Prostate gland (tissue), 2 donors: ENCODE measurements at places on chromosomes 6 and 20.
A peak's percentile ranks its signal among the peaks of the same experiment; 100 is the strongest.

DNA sequence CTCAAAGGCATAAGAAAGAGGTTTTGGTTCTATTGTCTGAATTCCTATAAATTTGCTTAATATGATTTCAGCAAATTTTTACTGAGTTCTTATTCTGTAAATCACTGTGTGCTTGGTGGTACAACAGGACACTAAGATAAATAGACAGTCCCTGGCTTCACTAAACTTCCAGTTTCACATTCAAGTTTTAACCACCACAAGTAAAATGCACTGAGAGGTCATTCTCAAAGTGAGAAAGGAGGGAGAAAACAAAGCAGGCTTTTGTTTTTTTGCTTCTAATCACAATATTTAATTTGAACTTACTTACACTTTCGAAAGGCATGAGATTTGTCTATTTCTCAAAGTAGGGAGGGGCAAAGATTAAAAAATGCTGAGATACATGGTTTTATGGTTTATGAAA, 445.7 kb downstream of the CDC5L start:
- no peaks in the 10 kb centered on the region for H3K27me3 ChIP-seq
- H3K4me1 ChIP-seq = no peaks in the 10 kb centered on the region
- no peak for DNase-seq
- no peak overlapping the region for H3K4me3 ChIP-seq
- no peak overlapping the region for H3K27ac ChIP-seq

GRCh38 chr20:48544402-48545339, 283.1 kb downstream of the PREX1 start:
- no peaks in the 10 kb centered on the region for H3K4me1 ChIP-seq
- H3K27me3 ChIP-seq = no peaks in the 10 kb centered on the region
- DNase-seq = no peak
- no peaks in the 10 kb centered on the region for H3K36me3 ChIP-seq

DNA sequence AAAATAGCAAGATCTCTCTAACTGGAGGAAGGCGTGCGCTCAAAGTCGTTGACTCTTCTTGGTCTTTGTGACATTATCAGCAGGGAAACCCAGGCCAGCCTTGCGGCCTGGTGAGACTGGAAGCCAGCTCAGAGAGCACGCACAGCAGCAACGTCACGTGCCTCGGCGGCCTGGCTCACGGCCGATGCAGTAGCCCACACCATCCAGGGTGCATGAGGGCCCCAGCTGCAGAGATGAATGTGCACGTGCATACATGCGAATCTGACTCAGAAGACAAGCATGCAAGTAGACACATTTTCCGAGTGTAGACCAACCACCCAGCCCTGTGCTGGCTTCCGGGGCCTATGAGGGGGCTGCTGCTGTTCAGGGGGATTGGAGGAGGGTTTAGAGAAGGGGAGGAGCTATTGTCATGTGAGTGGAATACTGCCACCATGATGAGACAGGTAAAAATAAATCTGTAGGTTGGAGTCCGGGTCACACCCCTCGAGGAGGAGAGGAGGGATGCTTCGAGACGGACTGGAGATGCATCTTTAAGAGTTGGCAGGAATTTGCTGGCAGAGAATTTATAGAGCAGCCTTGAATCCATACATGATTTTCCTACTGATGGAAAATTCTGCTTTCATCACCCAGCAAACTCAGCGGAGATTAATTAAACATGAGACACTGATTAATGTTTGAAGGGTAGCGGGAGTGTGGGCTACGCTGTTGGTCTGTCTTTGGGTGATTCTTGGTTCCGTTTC, 388.2 kb downstream of the CDH4 start:
- DNase-seq = no peak
- H3K36me3 ChIP-seq = no peaks in the 10 kb centered on the region
- H3K4me3 ChIP-seq = no peak overlapping the region
- H3K4me1 ChIP-seq = no peaks in the 10 kb centered on the region
- peaks cover 12% of the 10 kb centered on the region for H3K27me3 ChIP-seq
- H3K27ac ChIP-seq = no peak overlapping the region

DNA sequence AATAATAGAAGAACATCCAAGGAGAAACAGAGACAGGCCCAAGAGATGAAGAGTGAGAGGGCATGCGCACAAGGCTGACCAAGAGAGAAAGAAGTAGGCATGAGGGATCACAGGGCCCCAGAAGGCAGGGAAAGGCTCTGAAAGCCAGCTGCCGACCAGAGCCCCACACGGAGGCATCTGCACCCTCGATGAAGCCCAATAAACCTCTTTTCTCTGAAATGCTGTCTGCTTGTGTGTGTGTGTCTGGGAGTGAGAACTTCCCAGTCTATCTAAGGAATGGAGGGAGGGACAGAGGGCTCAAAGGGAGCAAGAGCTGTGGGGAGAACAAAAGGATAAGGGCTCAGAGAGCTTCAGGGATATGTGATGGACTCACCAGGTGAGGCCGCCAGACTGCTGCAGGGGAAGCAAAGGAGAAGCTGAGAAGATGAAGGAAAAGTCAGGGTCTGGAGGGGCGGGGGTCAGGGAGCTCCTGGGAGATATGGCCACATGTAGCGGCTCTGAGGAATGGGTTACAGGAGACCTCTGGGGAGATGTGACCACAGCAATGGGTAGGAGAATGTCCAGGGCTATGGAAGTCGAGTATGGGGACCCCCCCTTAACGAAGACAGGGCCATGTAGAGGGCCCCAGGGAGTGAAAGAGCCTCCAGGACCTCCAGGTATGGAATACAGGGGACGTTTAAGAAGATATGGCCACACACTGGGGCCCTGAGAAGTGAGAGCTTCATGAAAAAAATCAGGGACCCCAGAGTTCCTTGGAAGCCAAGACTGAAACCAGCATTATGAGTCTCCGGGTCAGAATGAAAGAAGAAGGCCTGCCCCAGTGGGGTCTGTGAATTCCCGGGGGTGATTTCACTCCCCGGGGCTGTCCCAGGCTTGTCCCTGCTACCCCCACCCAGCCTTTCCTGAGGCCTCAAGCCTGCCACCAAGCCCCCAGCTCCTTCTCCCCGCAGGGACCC, 981 bp upstream of the TNF start:
- no peak overlapping the region for H3K27ac ChIP-seq
- no peak for DNase-seq
- no peaks in the 10 kb centered on the region for H3K36me3 ChIP-seq
- no peak overlapping the region for H3K4me3 ChIP-seq
- H3K4me1 ChIP-seq = no peaks in the 10 kb centered on the region

- peak; percentile 47 for DNase-seq
- no peaks in the 10 kb centered on the region for H3K27me3 ChIP-seq
- peak overlapping the region; percentile 96 for H3K4me3 ChIP-seq
- H3K36me3 ChIP-seq = no peaks in the 10 kb centered on the region
- H3K4me1 ChIP-seq = peaks cover 12% of the 10 kb centered on the region
Measured at GRCh38 chr6:151389618-151390275, 1.6 kb downstream of the ZBTB2 start.

DNA sequence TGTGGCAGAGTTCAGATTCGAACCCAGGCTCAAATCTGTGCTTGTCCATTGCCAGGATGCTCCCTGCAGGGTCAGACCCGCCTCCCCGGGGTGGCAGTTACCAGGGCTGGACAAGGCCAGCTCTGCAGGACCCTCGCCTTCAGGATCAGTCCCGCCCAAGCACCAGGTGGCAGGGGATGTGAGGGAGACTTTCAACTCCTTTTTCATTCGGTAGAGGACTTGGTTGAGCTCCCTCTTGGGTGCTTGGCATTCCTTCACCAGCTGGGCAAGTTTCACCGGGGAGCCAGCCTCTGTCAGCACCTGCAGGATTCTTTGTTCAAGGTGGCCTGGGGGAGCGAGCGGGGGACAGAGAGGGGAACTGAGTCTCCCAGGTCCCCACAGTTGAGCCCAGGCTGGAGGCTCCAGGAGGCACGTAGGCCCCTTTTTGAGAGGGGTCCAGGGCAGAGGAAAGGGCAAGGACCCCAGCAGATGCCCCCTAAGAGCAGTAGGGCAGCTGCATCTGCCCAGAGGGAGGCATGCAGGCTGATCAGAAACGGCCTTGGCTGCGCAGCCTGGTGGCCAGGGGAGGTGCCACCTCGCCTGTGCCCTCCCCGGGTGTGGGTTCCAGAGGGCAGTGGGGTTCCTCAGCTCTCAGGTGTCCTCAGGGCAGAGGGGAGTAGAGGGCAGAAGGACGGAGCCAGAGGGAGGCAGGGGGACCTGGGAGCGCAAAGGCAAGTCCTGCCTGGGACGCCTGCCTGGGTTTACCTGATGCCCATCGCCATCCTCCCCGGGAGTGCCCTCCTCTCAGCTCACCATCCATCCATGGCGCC, 3.9 kb downstream of the ZBP1 start:
- H3K27me3 ChIP-seq = no peaks in the 10 kb centered on the region
- no peaks in the 10 kb centered on the region for H3K4me1 ChIP-seq
- no peak for DNase-seq
- no peaks in the 10 kb centered on the region for H3K36me3 ChIP-seq
- no peak overlapping the region for H3K27ac ChIP-seq

DNA sequence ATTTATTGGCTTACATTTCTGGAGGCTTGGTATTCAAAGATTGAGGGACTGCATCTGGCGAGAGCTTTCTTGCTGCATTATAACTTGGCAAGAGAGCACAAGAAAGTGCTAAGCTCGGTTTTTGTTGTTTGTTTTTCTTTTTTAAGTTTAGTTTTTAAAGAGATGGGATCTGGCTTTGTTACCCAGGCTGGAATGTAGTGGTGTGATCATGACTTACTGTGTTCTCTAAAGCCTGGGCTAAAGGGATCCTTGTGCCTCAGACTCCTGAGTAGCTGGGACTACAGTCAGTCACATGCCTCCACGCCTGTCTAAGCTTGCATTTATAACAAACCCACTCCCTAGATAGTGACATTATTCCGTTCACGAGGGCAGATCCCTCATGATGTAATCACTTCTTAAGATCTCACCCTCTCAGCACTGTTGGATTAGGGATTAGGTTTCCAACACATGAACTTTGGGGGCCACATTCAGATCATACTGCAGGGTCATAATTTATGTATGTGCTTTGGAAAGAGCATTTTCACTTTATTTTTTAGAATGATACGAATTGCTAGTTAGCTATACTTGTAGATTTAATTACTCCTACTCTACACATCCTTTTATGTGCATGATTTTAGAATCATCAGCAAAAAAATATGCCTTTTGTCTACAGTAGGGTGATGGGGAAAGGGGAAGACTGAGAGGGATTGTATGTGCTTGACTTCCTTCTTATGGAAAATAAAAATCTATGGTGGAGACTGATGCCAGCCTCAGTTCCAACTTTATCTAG, 167.8 kb downstream of the JARID2 start:
- H3K4me1 ChIP-seq = peaks cover 6% of the 10 kb centered on the region
- H3K36me3 ChIP-seq = no peaks in the 10 kb centered on the region
- H3K4me3 ChIP-seq = no peak overlapping the region
- no peaks in the 10 kb centered on the region for H3K27me3 ChIP-seq
- H3K27ac ChIP-seq = no peak overlapping the region
- DNase-seq = no peak

DNA sequence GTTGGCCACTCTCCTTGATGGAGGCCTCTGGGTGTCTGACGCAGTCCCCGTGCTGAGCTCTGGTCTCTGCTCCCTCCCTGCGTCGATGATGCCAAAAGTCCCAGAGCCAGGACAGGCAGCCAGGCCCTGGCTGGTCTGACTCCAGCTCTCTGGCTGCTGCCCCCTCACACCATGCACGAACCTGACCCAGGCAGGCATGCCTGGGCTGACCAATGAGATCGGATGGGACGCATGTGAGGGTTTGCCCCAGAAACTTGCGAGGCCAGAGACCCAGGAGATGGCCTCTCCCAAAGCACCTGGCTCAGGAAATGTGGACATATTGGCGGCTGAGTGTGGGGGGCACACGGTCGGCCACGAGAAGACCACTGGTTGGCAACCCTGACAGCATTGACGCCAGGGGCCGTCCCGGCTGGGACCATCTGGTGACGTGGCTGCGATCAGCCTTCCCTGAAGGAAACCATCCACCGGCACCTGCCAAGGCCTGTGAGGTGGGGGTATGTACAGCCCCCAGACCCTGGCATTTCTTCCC, 51.2 kb upstream of the FRMD1 start:
- no peak overlapping the region for H3K4me3 ChIP-seq
- no peak for DNase-seq
- H3K27ac ChIP-seq = no peak overlapping the region

DNA sequence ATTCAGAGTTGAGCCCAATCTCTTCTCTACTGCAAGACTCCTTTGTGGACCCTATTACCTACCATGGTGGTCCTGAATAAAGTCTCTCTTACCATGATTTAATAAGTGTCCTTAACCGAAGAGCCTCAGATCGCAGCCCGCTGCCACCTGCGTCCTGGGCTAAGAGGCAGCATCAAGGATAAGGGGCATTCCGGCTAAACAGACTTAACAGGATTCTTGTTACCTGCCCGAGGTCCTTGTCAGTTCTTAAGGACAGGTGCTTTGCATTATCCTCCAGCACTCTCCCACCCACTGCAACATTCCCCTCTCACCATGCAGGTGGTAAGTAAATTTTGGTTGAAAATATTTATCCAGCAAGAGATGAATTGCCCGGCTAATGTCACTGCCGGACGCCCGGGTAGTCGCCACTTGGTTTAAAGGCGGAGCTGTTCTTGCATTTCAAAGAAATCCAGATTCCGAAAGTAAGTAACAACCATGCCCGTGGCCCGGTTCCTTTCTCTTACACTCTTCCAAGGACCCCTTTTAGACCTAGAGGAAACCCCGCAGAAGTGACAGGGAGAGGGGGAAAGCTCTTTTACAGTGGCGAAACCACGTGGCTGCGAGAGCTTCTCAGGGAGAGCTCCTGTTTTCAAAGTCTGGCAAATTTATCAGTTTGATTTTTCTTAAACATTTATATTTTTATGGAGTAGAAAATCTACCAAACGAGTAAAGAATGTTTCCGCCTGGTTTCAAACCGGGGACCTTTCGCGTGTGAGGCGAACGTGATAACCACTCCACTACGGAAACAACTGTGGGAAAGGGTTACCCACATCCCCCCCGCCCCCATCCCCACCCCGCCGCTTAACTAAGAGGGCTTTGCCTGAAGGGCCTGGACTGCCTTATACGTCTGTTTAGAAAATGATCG, 41.9 kb upstream of the PRSS16 start:
- no peaks in the 10 kb centered on the region for H3K36me3 ChIP-seq
- DNase-seq = no peak
- H3K4me3 ChIP-seq = no peak overlapping the region
- no peak overlapping the region for H3K27ac ChIP-seq
- no peaks in the 10 kb centered on the region for H3K27me3 ChIP-seq

DNA sequence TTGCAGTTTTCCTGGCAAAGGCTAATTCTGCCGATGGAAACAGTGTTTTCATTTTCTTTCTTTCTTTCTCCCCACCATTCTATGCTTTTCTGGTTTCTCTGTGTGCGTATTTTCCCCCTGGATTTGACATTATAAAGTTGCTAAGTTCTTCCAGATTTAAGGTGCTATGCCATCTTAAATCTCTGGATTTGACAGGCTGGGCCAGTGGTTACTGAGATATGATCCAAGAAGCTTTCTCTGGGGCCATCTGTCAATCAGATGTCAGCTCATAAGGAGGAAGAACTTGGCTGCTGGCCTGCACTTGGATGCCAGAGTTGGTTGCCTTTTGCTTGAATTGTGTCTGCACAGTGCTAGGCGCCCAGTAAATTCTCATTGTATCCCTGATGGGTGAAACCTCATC, 39.7 kb downstream of the SLC2A10 start:
- H3K4me1 ChIP-seq = no peaks in the 10 kb centered on the region
- DNase-seq = no peak
- H3K4me3 ChIP-seq = no peak overlapping the region
- no peaks in the 10 kb centered on the region for H3K36me3 ChIP-seq

- H3K4me3 ChIP-seq = no peak overlapping the region
- no peak overlapping the region for H3K27ac ChIP-seq
- H3K4me1 ChIP-seq = no peaks in the 10 kb centered on the region
- no peak for DNase-seq
- no peaks in the 10 kb centered on the region for H3K36me3 ChIP-seq
Measured at GRCh38 chr20:35355372-35355771, 56.4 kb downstream of the UQCC1 start.
